Activated naive CD8-positive, alpha-beta T cell treated with anti-CD3 and anti-CD28 coated beads, Interleukin-2, amount 10 ng/mL, durations not matched to agents 7 days and 5 days (primary cell): ENCODE measurements at places on chromosomes 1 and 21. TPM values are rescaled to one million over a fixed set of nuclear protein-coding genes. Genes with fewer than 3 reads are reported as not detected.

DNA sequence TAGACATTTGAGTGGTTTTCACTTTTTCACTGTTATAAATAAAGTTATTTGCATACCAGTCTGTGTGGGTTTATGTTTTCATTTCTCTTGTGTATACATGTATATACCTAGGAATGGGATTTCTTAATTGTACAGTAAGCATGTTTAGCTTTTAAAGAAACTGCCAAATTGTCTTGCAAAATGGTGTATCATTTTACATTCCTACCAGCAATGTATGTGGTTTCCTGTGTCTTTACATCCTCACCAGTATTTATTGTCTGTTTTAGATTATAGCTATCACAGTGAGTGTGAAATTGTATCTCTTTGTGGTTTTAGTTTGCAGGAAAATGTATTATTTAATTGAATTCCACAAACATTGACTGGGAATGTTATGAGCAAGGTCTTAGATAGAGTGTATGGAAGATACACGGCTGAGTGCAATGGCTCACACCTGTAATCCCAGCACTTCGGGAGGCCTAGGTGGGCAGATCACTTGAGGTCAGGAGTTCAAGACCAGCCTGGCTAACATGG, 57.3 kb downstream of the MACF1 start:
- DNase-seq = no peak

DNA sequence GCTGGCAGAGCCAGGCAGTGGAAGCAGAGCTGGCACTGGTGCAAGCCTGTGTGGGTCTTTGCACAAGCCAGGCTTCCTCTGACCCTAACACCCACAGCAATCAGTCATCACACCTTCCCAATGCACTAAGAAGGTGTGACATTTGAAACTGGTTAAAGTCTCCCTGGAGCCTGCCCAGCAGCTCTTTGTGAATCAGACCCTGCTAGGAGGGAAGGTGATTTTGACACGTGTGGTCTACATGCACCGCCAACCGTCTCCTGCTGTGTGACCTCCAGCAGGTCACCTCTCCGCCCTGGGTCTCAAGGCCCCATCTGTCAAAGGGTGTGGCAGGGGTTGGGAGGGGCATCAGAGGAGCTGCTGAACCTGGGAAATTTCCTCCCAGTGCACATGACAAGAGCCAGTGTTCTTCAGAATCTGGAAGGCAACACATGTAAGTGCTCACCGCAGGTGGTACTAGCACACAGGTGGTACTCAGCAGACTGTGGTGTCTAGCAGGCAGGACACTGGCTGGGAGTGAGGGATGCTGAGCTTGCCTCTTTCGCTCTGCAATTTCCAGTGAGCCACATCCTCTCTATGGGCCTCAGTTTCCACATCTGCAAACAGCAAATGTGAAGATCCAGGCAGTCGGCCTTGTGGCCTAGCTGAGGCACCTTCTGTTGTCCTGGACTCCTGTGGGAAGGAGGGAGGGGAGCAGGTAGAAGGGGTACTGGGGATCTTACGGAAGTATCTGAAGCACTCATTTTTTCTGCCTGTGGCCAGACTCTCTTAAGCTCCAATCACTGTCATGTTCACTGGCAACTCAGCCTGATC, 123.2 kb downstream of the DMRTB1 start:
- peak; percentile 23 for DNase-seq

DNA sequence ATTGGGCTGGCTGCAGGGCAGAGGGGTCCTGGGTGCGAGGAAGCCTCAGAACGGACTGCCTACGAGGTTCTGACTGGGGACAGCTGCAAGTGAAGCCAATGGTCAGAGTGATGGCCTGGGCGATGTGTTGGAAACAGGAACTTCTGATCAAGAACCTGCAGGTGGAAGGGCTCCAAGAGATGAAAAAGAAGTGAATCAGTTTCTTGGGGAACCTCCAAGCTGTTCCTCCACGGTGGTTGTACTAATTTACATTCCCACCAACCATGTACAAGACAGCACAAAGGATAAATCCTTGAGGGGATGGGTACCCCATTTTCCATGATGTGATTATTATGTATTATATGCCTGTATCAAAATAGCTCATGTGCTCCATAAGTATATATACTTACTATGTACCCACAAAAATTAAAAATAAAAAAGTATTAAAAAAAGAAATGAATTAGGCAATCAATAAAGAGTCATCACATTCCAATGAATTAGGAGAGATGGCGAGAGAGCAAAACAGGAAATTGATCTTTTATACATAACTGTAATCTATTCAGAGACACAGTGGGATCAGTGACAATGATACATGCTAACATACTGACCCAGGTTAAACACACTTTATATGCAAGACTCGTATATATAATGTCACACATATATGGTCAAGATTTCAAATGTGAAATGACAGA, 58.1 kb downstream of the PTPN14 start:
- no peak for DNase-seq

DNA sequence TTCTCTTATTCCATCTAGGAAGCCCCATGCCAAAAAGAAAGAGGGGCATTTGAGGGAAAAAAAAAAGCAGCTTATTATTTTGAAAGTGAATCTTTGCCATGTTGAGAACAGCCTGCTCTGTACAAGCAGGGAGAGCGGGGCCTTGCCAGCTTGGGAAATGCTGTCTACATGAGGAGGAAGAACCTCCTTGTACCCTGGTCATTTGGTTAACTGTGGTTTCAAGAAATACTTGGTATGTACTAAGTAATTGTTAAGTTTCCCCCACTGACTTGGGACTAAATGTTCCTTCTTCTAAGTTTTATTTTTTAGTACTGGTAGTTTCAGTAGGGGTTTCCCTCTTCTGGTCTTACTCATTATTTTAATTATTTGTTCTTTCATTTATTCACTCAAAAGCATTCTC, 144.1 kb upstream of the HOOK1 start:
- no peak for DNase-seq

DNA sequence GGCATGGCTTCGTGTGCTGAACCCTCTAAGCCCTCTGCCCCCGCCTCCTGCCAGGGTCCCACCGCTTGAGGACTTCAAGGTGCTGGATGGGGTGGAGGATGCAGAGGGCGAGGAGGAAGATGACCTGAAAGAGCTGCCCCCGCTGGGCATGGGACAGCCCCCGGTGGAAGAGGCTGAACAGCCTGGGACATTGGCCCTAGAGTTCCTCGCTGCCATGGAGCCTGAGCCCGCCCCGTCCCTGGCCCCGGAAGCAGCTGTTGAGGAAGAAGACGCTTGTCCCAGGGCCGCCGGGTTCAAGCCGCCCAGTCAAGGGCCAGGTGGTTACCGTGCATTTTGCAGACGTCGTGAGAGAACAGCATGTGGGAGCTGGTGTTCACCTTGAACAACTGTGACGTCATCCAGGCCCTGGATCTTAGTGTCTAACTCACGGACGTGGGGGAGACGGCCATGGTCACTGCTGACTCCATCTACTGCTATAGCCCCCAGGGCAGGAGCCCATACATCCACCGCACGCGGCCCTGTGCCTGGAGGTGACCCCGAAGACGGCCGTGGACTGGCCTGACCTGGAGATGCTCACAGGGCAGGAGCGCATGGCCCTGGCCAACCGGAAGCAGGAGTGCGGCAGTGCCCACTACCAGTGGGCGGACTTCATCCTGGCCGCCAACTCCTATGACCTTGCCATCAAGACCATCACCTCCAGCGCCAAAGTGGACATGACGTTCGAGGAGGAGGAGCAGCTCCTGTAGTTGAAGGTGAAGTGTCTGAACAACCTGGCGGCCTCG, 90.1 kb downstream of the PPP1R12B start:
- no peak for DNase-seq

DNA sequence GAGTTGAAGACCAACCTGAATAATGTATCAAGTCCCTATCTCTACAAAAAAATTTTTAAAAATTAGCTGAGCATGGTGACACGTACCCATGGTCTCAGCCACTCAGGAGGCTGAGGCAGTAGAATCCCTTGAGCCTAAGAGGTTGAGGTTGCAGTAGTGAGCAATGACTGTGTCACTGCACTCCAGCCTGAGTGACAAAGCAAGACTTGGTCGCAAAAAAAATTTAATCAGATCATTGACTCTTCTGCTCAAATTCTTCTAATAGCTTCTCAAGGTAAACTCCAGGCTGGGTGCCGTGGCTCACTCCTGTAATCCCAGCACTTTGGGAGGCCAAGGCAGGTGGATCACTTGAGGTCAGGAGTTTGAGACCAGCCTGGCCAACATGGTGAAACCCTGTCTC, 85.9 kb upstream of the PUM1 start:
- no peak for DNase-seq

GRCh38 chr1:99407018-99407417, 142.7 kb downstream of the PLPPR4 start:
- no peak for DNase-seq

DNA sequence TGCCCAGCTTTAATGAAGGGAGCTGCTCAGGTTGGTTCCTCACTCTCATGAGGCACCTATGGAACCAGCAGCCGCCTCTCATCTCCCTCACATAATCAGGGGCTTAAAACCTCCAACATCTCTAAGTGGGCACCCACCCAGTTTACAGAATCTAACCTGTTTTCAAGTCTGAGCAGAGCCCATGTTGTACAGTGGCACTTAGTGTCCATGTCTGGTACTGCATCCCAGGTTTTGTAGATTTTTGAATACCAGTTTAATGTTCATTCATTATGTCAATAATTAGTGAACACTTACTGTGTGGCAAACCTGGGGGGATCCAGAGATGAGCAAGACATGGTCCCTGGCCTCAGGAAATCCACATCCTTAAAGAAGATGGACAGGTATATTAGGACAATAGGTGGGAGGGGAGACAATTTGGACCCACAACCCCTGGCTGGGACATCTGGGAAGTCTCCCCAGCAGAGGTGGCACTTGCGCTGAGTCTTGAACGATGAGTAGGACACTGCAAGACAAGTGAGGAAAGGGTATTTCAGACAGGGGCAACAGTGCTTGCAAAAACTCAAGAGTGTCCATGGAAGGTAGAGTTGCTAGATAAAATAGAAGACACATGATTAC, 83.3 kb downstream of the LACTBL1 start:
- no peak for DNase-seq

- no peak for DNase-seq
Observed at GRCh38 chr21:17406202-17406601, 106.6 kb upstream of the CXADR start.

- DNase-seq = no peak
Observed at GRCh38 chr1:242089911-242090310, 91.0 kb upstream of the MAP1LC3C start.

- no peak for DNase-seq
Observed at GRCh38 chr1:117815926-117816325, 113.5 kb downstream of the GDAP2 start.

- DNase-seq = no peak
Observed at GRCh38 chr1:59743324-59744091, 71.2 kb upstream of the HOOK1 start.

DNA sequence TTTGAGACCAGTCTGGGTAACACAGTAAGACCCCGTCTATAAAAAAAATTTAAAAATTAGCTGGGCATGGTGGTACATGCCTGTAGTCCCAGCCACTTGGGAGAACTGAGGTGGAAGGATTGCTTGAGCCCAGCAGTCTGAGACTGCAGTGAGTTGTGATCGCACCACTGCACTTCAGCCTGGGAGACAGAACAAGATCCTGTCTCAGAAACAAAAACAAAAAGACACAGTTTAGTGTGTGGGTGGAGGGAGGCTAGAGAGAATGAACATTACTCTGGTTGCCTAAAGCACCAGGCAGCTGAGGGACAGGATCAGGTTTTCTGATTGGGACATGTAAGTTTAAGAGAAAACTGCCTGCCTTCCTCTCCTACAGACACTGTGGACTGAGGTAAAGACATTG, 42.3 kb downstream of the VAMP4 start:
- no peak for DNase-seq

GRCh38 chr1:37288900-37289299, 185.5 kb upstream of the ZC3H12A start:
- DNase-seq = no peak

DNA sequence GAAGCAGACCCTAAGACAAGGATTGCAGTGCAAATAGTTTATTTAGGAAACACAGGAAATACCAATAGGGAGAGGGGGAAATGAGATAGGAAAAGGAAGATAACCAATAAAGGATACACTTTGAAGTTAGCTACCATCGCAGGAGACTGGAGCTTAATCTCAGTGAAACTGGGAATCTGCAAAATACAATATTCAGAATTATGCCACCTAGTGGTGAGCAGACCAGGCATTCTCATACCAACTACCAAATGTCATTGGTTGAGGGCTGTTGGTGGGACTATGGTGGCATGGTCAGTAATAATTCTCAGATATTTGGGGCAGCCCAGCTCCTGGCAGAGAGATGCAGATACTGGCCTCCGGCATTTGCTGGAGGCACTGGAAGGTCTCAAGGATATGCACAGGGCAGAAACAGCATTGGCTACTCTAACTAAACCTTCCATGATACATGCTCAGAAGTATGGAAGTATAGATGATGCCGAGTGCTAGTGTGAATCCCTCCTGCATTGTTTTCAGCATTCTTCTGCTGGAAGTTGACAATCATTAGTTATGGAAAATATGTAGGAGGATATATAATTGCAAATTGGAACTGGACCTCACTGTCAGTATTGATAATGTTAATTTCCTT, 11.8 kb upstream of the ZFP69B start:
- no peak for DNase-seq

- no peak for DNase-seq
Observed at GRCh38 chr1:240098534-240098933, 6.9 kb downstream of the FMN2 start.

DNA sequence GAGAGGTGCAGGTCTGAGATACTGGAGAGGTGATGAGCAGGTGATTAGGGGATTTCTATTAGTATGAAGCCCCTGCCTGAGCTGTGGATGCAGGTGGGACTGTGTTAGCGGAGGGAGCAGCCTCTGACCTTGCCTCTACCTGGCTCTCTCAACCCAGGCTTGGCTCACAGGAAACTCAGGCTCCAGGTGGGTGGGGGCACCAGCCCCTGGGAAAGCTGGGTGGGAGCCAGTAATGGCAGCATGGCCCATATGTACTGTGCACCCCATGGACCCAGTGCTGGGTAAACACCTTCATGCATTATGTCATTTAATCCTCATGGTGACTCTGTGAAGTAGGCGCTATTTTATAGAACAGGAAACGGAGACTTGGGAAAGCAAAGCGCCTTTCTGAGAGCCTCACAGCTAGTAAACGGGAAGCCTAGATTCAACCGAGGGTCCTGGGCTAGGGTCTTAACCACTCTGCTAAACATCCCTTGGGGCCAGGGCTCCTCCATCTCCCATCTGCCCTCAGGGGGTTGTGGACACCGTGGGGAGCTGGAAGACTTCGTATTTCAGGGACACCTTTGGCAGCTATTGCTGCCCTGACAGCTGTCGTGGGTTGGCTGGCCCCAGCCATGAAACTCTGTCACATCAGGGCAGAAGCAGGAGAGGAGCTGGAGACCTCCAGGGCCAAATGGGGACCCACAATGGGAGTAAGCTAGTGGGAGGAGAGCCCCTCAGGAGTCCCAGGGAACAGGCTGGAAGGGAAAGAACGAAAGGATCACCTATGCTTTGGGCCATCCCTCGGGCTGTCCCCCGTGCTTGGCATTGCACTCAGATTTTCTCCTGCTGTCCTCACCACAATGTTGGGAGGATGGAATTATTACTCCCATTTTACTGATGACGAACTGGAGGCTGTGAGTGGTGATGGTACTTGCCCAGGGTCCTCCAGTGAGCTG, 59.6 kb upstream of the CSF3R start:
- no peak for DNase-seq

The UBE2U gene
- not detected for total RNA-seq

The SAMSN1 gene
- 121 TPM for total RNA-seq

The PRR9 gene
- not detected for total RNA-seq

The HSD3B1 gene
- total RNA-seq = not detected

The STUM gene
- total RNA-seq = not detected

The DISP3 gene
- total RNA-seq = 0.60 TPM
